Effector CD4-positive, alpha-beta T cell (primary cell): ENCODE measurements at places on chromosomes 1 and 21.

- DNase-seq, result no peak
Observed at GRCh38 chr1:220487297-220487820, 40.6 kb upstream of the MARK1 start.

DNA sequence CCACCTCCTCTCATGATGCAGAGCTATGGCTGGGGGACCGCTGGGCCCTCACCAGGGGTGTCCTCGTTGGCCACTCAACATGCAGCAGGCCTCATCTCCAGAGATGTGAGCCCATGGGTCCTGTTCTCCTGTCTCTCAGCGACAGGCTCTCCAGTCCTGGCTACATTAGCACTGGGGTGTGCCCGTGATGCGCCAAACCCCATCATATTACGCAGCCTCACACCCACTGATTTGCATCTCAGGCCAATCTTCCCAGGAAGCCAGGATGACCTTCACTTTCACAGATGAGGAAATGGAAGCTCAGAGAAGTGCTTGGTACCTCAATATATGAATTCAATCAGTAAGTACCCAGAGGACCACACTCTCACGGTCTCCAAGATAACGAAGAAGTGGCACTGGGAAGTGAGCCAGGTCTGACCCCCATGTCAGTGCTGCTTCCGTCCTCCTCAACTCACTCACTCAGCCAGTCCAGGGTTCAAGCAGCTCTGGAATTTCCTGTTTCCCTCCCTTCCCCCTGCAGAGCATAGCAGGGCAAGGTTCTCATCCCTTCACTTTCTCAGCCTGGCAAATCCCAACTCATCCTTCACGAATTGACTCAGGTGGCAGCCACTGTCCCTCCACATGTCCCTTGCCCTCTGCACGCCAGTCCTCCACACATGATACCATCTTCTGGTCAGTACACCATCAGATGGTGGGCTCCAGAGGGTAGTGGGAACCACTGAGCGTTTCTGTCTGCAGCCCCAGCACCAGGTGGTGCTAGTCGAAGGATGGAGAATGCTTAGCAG, 28.9 kb upstream of the EVA1B start:
- no peak for DNase-seq

- DNase-seq, result peak; percentile 34
Observed at GRCh38 chr1:1208713-1209433, 2.5 kb upstream of the TNFRSF18 start.

DNA sequence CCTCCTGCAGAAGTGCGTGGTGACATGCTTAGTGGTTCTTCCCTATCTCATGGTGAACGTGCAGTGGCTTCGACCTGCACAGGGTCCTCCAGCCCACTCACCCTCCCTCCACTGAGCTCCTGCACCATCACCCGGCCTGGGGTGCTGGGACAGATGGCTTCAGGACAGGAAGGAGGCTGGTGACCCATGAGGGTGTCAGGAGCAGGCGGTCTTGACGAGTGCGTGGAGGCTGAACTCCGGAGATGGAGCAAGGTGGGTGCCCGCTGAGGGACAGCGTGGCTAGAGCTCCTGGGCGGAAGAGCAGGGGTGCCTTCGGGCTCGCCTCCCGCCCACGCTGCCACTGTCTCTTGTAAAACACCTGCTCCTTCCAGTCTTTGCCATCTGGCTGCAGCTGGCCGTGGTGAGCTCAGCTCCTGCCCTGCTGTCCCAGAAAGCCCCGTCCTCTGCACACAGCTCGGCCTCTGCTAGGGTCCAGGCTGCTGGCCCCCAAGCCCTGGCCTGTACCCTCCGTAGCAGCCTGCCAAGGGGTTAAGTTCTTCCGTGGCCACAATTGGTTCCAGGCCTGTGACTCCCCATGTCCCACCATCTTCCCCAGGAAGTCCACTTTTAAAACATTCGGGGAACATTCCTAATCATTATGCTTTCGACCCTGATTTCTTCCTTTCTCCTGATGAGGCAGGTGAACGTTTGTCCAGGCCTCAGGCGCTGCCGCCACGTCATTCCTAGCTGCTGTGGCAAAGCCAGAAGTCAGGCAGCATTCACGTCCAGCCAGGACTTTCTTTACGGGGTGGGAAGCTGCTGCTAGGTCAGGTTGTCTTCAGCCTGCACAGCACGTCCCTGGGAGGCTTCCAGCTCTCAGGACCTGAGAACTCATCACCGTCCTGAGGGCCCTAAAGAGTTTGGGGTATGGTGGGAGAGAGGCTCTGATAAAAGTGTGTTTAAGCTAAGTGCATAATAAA, 8.1 kb downstream of the KRTAP10-1 start:
- no peak for DNase-seq

DNA sequence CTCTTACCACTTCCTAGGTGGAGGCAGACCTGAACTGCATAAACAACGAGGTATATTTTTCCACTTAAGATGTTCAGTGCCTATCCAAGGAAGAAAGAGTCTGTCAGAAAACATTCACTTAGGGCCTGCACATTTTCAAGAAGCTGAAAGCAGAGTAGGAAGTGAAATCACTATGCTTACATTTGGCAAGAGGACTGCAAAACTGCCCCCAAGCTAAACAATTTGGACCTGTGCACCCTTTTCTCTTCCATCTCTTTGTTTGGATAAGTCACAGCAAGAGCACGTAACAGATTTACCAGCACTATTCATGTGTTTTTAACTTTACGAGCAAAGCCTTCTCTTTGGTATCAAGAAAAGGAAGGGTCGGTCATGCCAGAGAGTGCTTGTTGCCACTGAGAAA, 13.2 kb upstream of the BEND5 start:
- DNase-seq, result no peak

GRCh38 chr1:176605176-176605575, 142.2 kb downstream of the PAPPA2 start:
- no peak for DNase-seq

GRCh38 chr1:187266051-187266450, 437.3 kb downstream of the PLA2G4A start:
- DNase-seq, result no peak

DNA sequence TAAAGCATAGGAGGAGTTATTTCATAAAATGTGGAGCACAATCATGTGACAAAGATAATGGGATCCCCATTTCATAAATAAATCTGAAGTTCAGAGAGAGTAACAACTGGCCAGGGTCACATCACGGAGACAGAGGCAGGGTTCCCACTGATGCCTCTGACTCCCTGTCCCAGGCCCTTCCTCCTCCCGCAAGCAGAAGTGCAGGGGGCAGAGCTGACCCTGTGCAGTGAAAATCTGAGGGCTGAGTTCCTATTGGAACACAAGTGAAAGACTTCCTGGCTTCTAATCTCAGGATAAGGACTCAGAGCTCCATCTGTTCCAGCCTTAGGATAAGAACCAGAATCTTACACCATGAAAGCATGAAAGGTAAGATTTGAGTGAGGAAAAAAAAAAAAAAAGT, 22.0 kb downstream of the SELL start:
- DNase-seq, result no peak

GRCh38 chr1:27940297-27940696, 5.5 kb downstream of the SMPDL3B start:
- DNase-seq, result peak; percentile 69

DNA sequence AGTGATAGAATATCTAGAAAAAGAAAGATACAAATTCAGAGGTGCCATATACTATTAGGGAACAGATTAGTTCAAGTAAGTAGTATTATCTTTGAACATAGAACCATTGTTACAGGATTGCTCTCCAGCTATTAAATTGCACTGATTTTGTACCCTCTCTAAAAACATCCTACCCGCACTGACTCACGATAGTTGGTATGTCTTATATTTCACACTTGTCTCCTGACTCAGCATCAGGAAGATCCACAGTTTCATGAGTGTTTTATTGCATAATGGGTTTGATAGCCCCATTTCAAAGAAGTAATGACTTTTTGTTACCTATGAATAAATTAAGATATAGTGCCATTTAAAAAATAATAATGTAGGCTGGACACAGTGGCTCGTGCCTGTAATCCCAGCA, 6.0 kb downstream of the TATDN3 start:
- no peak for DNase-seq

- DNase-seq, result no peak
Observed at GRCh38 chr1:62781841-62782543, 1.9 kb upstream of the ATG4C start.

DNA sequence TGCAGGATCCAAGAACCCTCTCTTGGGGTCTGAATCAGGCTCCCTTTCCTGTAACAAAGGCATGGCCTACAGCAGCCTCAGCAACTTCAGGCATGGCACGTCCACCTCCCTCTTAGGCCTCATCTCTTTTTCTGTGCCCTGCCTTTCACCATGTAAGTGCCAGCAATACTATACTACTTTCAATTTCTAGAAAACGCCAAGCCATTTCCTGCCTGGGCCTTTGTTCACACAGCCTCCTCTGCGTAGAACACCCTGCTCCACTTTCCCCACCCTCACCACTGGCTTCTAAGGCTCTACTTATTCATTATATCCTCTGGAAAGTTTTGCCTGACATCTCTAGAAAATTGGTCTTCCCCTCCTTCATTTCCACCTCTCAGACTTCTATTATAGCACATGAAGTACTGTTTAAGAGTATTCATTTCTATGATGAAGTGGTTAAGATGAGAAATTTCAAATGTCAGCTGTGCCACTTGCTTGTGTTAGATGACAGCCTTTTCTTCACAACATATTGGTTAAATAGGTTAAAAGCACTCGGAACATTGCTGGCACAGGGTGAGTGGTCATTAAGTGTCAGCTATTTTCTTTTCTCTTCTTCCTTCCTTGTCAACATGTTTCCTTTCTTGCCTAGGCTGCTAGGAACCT, 41.6 kb upstream of the VWA5B1 start:
- DNase-seq, result no peak

DNA sequence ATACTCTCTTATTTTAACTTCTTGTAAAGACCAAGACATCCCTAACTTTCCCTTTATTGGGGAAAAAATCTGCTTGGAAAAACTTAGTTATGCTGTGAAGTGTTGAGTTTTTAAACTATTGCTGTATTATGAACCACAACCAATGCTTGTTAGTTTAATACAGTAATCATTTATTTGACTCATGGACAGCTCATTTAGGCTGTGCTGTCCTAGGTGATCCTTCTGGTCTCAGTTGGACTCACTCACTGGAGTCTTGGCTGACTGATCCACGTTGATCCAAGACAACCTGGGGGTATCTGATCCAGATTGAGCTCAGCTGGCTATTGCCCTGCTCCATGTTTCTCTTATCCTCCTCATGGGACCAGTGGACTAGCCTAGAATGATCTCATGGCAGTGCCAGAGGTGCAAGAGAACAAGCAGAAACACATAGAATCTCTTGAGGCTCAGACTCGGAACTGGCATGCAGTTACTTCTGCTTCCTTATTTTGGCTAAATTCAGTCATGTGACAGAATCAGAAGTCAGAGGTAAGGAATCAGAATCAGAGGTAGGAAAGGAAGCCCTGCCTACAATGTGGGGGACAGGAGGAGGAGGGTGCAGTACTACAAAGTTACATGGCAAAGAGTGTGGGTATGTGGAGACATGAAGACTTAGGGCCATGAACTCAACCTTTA, 156.5 kb downstream of the FGGY start:
- no peak for DNase-seq

- no peak for DNase-seq
Observed at GRCh38 chr1:231862611-231863010, 236.0 kb downstream of the DISC1 start.

DNA sequence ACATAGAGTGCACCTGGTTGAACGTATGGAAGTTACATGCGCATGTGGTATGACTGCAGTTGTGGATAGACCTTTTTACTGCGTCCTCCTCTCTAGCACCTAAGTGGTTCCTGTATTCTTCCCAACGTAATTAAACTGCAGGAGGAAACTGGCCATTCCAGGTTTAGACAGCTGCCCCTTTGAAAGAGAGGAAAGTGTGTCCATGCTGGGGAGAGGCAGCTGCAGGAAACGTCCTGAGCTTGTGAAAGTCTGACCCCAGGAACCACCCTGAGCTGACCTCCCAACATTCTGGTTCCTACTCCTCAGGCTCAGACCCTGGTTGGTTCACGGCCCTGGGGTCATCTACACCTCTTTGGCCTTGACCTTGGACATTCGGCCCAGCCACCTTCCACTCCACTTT, 309.3 kb downstream of the DISC1 start:
- DNase-seq, result no peak

GRCh38 chr1:232662910-232663309, 33.0 kb upstream of the SIPA1L2 start:
- DNase-seq, result no peak

DNA sequence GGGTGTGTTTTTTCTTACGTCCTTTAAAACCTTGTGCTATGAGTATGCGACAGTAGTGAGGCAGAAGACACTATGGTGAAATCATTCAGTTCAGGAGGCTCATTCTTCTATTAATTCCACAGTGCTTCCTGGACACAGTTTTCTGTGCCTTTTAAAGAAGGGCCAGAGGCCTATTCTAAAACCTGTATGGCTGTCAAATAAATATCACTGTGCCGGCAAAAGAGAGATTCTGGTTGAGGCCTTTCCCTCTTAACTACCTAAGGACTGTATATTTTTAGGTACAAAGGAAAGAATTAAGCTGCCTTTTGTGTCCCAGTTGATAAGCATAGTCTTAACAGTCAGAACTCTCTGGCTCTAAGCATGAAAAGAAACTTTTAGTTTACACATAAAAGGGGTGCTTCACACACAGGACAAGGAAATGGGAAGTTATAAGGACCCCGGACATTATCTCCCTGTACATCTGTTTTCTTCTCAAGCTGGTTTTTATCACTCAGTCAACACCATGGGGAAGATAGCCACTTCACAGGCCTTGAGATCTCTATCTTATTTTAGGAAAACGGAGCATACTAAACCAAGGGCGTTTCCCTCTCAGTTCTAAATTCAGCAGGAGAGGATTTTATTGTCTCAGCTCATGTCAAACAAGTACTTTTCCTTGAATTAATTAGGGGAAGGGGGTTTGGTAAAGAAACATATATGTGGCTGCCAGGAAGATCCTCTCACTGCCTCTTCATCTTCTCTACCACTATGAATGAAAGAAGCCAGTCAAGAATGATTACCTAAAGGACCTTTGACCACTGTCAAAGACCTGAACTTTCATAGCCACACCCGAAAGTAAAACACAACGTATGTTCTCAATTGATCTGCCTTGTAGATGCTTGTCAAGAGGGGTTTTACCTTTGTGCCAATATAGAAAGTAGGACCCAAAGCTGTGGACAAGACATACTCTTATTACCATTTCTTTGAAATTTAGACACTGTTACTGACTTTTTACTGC, 71.4 kb upstream of the HSPA13 start:
- no peak for DNase-seq

DNA sequence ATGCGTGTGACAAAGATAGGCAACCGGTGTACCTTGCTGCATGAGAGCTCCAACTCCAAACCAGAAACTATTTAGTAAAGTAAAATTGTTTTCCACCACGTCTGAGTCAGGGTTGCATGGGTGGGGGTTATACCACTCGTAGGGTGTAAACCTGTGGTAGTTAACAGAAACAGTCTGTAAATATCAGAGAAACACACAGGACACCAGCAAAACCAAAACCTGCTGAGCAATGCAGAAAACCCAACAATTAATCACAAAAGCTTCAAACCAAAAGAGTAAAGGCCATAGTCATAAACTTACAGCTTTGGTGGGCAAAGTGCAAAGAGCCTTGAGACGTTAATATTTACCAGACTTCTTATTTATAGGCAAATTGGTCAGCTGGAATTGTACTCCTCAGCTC, 282.7 kb downstream of the BACH1 start:
- DNase-seq, result no peak

- DNase-seq, result no peak
Observed at GRCh38 chr21:39079617-39080016, 103.6 kb downstream of the PSMG1 start.

- no peak for DNase-seq
Observed at GRCh38 chr21:40433538-40433937, 413.4 kb downstream of the DSCAM start.
